ENCODE measurements at places on chromosomes 7 and 10.

DNA sequence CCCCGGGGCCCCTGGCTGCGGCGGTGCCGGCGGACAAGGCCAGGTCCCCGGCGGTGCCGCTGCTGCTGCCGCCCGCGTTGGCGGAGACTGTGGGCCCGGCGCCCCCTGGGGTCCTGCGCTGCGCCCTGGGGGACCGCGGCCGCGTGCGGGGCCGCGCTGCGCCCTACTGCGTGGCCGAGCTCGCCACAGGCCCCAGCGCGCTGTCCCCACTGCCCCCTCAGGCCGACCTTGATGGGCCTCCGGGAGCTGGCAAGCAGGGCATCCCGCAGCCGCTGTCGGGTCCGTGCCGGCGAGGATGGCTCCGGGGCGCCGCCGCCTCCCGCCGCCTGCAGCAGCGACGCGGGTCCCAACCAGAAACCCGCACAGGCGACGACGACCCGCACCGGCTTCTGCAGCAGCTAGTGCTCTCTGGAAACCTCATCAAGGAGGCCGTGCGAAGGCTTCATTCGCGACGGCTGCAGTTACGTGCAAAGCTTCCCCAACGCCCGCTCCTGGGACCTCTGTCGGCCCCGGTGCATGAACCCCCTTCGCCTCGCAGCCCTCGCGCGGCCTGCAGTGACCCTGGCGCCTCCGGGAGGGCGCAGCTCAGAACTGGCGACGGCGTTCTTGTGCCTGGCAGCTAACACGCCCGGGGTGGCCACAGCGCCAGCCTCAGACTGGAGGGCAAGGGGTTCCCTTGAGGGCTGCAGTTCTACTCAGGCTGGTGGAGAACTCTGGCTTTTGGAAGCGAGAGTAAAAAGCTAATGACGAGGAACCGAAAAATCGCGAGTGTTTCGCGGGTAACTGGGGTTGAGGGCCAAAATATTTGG lies 804 bp downstream of the FRAT1 start:
- no peak for DNase-seq

DNA sequence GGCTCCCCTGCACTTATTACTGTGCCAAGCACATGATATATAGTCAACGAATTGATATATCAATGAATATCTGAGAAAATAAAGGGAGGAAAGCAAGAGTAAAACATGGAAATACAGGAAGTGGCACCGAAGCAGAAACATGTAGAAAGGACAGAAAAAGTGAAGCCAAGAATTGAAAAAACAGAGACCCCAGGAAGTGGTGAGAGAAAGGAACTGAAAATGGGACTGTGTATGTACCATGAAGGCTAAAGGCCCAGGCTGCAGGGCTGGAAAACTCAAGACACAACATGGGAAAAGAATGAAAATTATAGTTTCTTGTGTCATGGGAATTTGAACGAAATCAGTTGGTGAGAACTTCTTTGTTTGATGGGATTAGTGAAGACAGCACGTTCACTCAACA lies 60.6 kb downstream of the MAP3K8 start:
- DNase-seq, result no peak

- DNase-seq, result no peak
Measured at GRCh38 chr10:14062528-14063260, 268.0 kb downstream of the FRMD4A start.

GRCh38 chr7:132756484-132756990 lies 180.3 kb upstream of the PLXNA4 start:
- no peak for DNase-seq

All from stimulated activated CD4-positive, alpha-beta T cell treated with anti-CD3 and anti-CD28 coated beads, Interleukin-1b, Interleukin-23, amount 100 ng/mL, for 1 hour (primary cell).